ENCODE measurements at places on chromosomes 3 and 15. TPM values are rescaled to one million over a fixed set of nuclear protein-coding genes. Genes with fewer than 3 reads are reported as not detected.
A peak's percentile ranks its signal among the peaks of the same experiment; 100 is the strongest.

Gene COL6A6
- polyA plus RNA-seq = not detected

Gene PLA2G4E
- polyA plus RNA-seq = not detected

Gene GOLGA8M
- polyA plus RNA-seq = not detected

Gene TMIE
- 0.67 TPM for polyA plus RNA-seq

Gene DPPA2
- polyA plus RNA-seq = not detected

Gene GP9
- polyA plus RNA-seq = not detected

Gene GOLGA8R
- not detected for polyA plus RNA-seq

Gene CACNA2D2
- polyA plus RNA-seq = 2.6 TPM

Gene CCDC13
- polyA plus RNA-seq = 0.33 TPM

Gene CLDN1
- polyA plus RNA-seq = not detected

Gene AGBL1
- polyA plus RNA-seq = not detected

- no peaks in the 10 kb centered on the region for H3K36me3 ChIP-seq
- H3K27ac ChIP-seq = peak overlapping the region; percentile 6
- no peaks in the 10 kb centered on the region for H3K27me3 ChIP-seq
- DNase-seq = no peak
- peak overlapping the region; percentile 13 for H3K4me3 ChIP-seq
Measured at GRCh38 chr15:52682781-52683180, 3.6 kb upstream of the ATOSA start.

DNA sequence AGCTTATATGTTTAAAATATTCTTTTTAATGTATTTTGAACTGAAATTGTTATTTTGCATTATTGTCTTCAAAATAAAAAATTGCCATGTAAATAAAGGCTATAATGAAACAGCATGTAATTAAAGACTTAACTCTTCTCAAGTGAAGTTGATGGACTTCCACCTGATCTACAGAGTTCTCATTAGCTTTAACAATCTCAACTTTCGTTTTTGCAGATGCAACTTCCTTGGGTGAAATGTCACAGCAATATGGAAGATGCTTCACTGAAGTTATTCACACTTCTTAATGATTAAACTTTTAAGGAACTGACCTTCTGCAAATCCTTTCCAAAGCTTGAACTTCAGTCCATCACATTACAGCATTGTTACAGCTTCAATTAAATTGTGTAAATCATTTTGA, 63.6 kb downstream of the OSTN start:
- H3K27me3 ChIP-seq = no peaks in the 10 kb centered on the region
- H3K4me3 ChIP-seq = no peak overlapping the region
- H3K36me3 ChIP-seq = no peaks in the 10 kb centered on the region
- no peaks in the 10 kb centered on the region for H3K4me1 ChIP-seq
- H3K27ac ChIP-seq = no peak overlapping the region
- DNase-seq = no peak

- no peak for DNase-seq
- no peaks in the 10 kb centered on the region for H3K27me3 ChIP-seq
- no peak overlapping the region for H3K27ac ChIP-seq
Measured at GRCh38 chr3:122362026-122362425, 21.0 kb downstream of the MIX23 start.

DNA sequence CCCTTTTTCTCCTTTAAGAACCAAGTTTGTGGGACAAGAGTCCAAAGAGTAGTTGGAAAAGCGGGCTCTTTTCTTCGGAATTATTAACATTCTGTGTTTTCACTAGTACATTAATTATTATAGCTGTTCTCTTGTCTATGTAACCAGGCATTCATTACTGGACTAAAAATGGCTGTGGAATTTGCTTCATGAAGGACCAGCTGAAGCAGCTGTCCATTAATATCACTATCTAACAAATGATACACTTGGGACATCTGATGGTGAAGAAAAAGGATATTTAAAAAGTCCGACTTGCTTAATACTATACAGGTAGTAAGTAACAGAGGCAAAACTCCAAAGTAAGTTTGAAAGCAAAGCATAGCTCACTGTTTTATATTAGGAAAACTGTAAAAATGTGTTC, 728.9 kb upstream of the DPPA4 start:
- no peaks in the 10 kb centered on the region for H3K27me3 ChIP-seq
- no peak overlapping the region for H3K27ac ChIP-seq
- no peaks in the 10 kb centered on the region for H3K36me3 ChIP-seq
- no peak for DNase-seq
- no peaks in the 10 kb centered on the region for H3K4me1 ChIP-seq

- no peaks in the 10 kb centered on the region for H3K4me1 ChIP-seq
- no peaks in the 10 kb centered on the region for H3K36me3 ChIP-seq
- H3K4me3 ChIP-seq = no peak overlapping the region
- no peak overlapping the region for H3K27ac ChIP-seq
- DNase-seq = no peak
- no peaks in the 10 kb centered on the region for H3K27me3 ChIP-seq
Measured at GRCh38 chr3:102346897-102347296, 87.9 kb upstream of the ZPLD1 start.

DNA sequence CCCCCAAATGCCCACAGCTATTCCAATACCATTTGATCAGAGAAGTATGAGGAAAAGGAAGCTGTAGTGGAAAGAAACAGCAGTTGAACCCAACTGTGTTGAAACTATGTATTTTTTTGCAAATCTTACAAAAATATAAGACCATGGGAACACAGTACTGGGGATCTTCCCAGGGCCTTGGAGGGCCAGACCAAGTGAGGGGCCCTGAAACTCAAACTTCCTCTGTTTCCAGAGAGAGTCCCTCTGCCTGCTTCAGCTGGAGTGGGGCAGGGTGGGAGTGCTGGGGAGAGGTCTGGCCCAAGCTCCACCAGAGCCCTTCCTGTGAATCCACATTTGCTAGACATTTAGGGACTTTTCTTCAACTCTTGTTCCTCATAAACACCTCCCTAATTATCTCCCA, 263.9 kb downstream of the CHST2 start:
- no peak for DNase-seq
- no peaks in the 10 kb centered on the region for H3K4me1 ChIP-seq
- no peaks in the 10 kb centered on the region for H3K36me3 ChIP-seq
- no peak overlapping the region for H3K4me3 ChIP-seq
- H3K27me3 ChIP-seq = no peaks in the 10 kb centered on the region

GRCh38 chr3:62035402-62036057, 337.8 kb downstream of the FEZF2 start:
- no peaks in the 10 kb centered on the region for H3K27me3 ChIP-seq
- no peaks in the 10 kb centered on the region for H3K36me3 ChIP-seq
- H3K4me3 ChIP-seq = no peak overlapping the region
- H3K27ac ChIP-seq = no peak overlapping the region

DNA sequence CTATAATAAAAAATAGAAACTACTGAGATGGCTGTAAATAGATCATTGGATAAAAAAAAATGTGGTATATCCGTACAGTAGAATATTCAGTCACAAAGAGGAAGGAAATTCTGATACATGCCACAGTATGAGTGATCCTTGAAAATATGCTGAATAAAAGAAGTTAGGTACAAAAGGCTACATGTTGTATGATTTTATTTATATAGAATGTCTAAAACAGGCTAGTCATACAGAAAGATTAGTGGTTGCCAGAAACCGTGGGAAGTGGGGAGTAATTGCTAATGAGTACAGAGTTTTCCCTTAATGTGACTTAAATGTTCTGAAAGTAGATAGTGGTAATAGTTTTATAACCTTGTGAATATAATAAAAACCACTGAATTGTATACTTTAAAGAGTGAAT, 24.9 kb upstream of the FAH start:
- H3K4me3 ChIP-seq = no peak overlapping the region
- no peaks in the 10 kb centered on the region for H3K4me1 ChIP-seq
- peaks cover 6% of the 10 kb centered on the region for H3K36me3 ChIP-seq
- H3K27me3 ChIP-seq = no peaks in the 10 kb centered on the region

- H3K27ac ChIP-seq = no peak overlapping the region
- no peaks in the 10 kb centered on the region for H3K36me3 ChIP-seq
- no peak overlapping the region for H3K4me3 ChIP-seq
- no peak for DNase-seq
- no peaks in the 10 kb centered on the region for H3K27me3 ChIP-seq
Measured at GRCh38 chr15:50278496-50278895, 13.0 kb upstream of the HDC start.

DNA sequence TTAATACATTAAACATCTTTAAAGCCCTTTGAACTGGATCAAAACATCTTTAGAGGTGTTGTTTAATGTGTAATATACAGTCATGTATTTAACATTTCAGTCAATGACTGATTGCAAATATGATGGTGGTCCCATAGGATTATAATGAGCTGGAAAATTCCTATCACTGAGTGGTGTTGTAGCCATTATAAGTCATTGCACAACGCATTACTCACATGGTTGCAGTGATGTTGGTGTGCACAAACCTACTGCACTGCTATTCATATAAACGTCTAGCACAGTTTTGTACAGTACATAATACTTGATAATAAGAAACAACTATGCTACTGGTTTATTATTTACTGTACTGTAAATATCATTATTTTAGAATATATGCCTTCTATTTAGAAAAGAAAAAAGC, 75.6 kb downstream of the DTWD1 start:
- H3K4me3 ChIP-seq = no peak overlapping the region
- no peak overlapping the region for H3K27ac ChIP-seq
- no peaks in the 10 kb centered on the region for H3K4me1 ChIP-seq
- no peaks in the 10 kb centered on the region for H3K36me3 ChIP-seq

DNA sequence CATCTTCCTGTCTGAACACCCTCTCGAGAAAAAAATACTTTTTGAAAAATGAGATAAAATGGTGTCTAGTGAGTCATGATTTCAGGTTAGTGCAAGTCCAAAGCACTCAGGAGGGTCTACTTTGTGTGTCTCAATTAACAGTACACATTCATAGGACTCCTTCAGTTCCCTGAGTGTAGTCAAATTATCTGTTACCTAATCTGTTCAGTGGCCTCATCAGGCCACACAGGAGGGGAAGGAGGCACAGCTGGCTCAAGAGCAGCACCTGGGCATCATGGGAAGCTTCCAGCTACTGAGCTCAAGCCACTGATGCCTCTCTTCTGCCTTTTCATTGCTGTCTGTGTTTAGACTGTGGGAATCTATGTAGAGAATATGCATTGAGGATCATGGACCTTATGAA, 341.4 kb upstream of the SGO1 start:
- no peaks in the 10 kb centered on the region for H3K36me3 ChIP-seq
- no peaks in the 10 kb centered on the region for H3K27me3 ChIP-seq
- no peak overlapping the region for H3K4me3 ChIP-seq

- H3K4me1 ChIP-seq = no peaks in the 10 kb centered on the region
- H3K36me3 ChIP-seq = no peaks in the 10 kb centered on the region
- no peaks in the 10 kb centered on the region for H3K27me3 ChIP-seq
- no peak overlapping the region for H3K4me3 ChIP-seq
Measured at GRCh38 chr3:31378231-31378630, 154.5 kb upstream of the STT3B start.

GRCh38 chr3:42827654-42828053, 18.4 kb downstream of the ACKR2 start:
- H3K27ac ChIP-seq = no peak overlapping the region
- H3K4me3 ChIP-seq = no peak overlapping the region
- no peaks in the 10 kb centered on the region for H3K36me3 ChIP-seq
- H3K4me1 ChIP-seq = no peaks in the 10 kb centered on the region

DNA sequence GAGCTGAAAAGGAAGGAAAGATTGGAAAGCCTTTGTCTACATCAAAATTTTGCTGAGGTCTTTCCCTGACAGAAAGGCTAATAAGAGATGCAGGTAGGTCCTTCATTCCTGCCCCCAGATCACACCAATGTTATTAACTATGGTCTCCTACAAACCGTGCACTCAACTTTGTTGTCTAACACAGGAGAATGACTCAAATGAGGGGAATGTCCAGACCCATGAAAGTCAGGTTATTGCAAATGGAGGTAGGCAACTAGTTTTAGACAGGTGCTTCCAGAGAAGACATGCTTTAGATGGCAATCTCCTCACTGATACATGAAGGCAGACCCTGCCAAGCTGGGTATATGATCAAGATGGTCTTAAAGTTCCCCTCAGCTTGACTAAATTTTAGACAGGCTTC, 51.0 kb downstream of the NFKBIZ start:
- no peak overlapping the region for H3K4me3 ChIP-seq
- H3K4me1 ChIP-seq = no peaks in the 10 kb centered on the region
- no peak overlapping the region for H3K27ac ChIP-seq

GRCh38 chr3:150970665-150971324, 1.7 kb downstream of the CLRN1 start:
- H3K27me3 ChIP-seq = no peaks in the 10 kb centered on the region
- no peak for DNase-seq
- H3K4me1 ChIP-seq = no peaks in the 10 kb centered on the region
- H3K36me3 ChIP-seq = no peaks in the 10 kb centered on the region
- H3K27ac ChIP-seq = no peak overlapping the region
- H3K4me3 ChIP-seq = no peak overlapping the region

GRCh38 chr15:31359702-31360111, 33.1 kb downstream of the KLF13 start:
- peaks cover 100% of the 10 kb centered on the region for H3K4me1 ChIP-seq
- no peak for DNase-seq
- H3K27me3 ChIP-seq = no peaks in the 10 kb centered on the region
- H3K36me3 ChIP-seq = no peaks in the 10 kb centered on the region
- H3K4me3 ChIP-seq = peak overlapping the region; percentile 56

Measured in CD8-positive, alpha-beta memory T cell (primary cell).